ENCODE measurements at places on chromosomes 12 and 14.

- no peak for DNase-seq
These were observed 3.1 kb downstream of the SLC25A29 start for GRCh38 chr14:100303179-100303578.

GRCh38 chr12:81759190-81760051 is at the start of gene PPFIA2:
Gene PPFIA2 (minus strand): TSS chr12:81759350.
- no peak for DNase-seq

DNA sequence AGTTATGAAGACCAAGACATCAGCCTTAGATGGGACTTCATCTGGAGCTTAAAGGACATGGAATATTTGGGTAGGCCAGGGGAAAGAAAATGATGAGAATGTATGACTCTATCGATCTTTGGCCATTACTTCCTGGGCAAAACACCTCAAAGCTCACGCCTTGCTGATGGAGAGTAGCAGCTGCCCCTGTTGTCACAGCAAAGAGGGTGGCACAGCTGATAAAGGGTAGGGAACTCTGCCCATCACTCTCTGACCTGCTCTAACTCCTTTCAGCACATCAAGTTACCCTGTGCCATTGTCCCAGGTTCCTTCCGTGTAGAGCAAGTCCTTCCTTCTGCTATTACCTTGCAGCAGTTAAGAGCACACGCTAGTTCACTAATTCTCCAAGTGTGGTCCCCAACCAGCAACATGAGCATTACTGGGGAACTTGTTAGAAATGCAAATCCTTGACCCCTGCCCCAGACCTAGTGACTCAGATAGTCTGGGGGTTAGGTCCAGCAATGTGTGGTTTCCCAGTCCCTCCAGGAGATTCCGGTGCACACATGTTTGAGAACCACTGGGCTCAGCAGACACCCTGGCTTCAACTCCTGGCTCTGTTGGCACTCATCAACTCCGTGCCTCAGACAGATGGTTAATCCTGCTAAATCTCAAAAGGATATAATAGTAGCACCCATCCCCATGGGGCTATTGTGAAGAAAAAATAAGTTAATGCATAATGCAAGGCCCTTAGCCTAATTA is 93.7 kb upstream of the EEA1 start:
- no peak for DNase-seq

- DNase-seq = no peak
These were observed 484.8 kb downstream of the EGLN3 start for GRCh38 chr14:33465846-33466700.

GRCh38 chr12:3988519-3989217 is 115.5 kb upstream of the PARP11 start:
- no peak for DNase-seq

GRCh38 chr14:24037658-24038037 is 14.2 kb upstream of the CARMIL3 start:
- DNase-seq = no peak

- no peak for DNase-seq
These were observed 1.9 kb upstream of the DCAF5 start for GRCh38 chr14:69154779-69155178.

DNA sequence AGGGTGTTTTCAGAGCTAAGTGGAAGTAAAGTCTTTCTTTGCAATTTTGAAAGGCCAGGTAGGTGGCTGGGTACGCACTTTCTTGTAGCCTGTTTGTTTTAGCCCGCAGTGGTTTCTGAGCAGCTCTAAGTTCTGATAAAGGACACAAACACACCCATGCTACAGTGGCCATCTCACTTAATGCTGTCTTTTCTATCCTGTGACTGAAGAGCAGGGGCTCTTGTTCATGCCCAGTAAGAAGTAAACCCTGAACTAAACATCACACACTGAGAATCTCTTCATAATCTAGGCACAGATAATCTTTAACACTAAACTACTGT is 427.2 kb downstream of the RAD51B start:
- DNase-seq = no peak

DNA sequence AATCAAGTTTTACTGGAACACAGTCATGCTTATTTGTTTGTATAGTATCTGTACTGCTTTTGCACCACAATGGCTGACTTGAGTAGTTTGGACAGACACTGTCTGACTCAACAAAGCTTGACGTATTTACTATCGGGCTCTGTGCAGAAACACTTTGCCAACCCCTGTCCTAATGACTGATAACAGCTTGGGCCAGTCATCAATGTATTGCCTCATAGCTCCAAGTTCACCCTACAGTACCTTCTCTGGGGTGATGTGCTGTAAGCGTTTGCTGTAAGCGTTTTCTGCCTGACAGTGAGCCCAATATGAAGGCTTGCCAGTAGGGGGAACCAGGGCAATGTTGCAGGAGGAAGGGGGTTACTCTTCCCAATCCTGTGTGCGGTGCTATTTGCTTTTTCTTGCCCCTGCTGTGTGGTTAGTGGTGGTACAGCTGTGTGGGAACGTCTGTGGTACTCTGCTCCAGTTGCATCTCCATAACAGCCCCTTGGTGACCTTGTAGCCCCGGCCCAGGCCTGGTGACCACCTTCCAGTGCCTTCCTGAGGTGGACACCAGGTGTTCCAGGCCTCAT is 5.4 kb upstream of the CCDC177 start:
- no peak for DNase-seq

- no peak for DNase-seq
These were observed 60.6 kb downstream of the LGMN start for GRCh38 chr14:92687681-92688433.

- DNase-seq = no peak
These were observed 11.6 kb downstream of the RMST start for GRCh38 chr12:97474161-97474560.

DNA sequence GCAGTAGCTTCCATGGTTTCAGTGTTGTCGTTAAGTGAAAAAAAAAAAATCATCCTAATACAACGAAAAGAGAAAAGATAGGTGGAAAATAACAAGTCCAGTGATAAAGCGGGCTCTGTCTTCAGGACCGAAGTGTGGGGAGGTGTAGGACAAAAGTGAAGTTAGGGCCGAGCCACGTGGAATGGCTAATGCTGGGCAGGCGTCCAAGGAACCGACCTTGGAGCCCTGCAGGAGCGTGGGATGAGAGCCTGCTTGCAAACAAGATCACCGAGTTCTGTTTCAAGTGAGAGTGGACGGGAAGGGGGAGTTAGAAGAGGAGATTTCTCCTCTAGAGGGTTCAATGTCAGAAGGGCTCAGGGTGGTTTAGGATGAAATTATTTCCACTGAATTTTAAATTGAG is 22.2 kb downstream of the A2ML1 start:
- DNase-seq = no peak

DNA sequence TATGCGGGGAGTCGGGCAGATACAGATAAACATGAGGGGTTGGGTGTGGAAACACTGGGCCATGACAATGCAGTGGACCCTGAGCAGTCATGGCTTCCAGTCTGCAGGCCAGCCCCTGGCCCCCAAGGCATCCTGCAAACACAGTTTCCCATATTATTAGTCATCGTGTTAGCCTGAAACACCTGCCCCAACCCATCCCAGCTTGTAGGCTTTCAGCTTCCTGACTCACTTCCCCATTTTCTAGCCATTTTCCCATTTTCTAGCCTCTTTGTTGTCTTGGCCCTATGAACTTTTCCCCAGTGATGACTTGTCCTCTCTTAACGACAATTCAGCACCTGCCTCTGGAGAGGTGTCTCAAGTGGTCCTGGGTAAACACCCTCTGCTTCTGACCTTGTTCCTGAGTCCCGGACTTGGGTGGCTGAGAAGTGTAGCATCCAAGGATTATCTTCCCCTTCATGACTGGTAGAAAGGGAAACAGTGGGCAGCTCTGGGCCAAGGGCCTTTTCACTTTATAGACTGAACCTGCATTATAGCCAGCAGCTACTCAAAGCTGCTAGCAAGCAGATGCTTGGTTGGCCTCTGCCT is 4.3 kb upstream of the PGF start:
- DNase-seq = no peak

GRCh38 chr14:83485591-83485990 is 1951.9 kb upstream of the SEL1L start:
- DNase-seq = no peak

DNA sequence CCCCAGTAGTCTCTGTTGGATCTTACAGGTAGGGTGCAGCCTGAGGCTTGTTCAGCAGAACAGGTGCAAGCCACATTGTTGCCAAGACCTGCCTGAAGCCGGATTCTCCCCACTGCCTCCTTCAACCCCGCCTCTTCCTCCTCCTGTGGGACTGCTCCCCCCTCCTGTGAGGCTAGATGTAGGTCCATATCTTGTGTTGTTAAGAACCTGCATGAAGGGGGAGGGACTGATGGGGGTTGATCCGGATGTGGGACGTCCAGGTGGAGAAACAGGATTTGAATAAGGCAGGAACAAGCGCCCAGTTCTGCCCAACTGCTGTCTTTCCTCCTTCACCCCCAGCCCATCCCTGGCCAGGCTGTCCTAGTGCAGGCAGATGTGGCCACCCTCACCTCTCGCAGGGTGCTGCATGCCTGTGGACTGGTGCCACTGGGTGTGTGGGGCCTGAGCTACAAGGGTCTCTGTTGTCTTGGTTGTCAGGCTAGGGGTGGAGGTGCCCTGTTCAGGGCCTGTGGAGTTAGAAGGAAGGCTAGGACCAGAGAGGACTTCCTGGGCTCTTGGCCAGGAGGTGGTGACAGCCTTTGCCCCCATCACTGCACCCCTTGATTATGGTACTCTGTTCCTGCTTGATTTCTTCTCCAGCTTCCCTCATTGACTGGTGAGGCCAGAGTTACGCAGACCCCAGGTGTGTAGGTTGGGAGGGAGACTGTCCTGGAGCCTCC is 1.4 kb downstream of the NR4A1 start:
- DNase-seq = no peak

- no peak for DNase-seq
These were observed 36.6 kb downstream of the RTL1 start for GRCh38 chr14:100866666-100867630.

DNA sequence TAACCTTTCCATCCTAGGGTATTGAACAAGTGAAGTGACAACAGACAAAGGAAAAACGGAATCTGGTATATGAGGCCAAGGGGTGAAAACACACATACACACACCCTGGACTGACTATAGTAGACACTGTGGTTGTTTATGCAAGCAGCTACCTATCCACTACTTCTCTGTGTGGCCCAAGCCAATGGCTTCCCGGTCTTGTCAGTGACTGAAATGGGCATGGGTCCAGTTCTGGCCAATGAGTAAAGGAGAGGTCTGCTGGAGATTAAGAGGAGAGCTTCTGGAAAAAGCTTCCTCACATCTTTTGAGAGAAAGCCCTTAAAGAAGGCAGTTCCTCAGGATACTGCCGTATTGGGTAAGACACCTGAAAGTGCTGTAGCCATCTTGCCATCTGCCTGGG is 19.3 kb downstream of the MBIP start:
- no peak for DNase-seq

DNA sequence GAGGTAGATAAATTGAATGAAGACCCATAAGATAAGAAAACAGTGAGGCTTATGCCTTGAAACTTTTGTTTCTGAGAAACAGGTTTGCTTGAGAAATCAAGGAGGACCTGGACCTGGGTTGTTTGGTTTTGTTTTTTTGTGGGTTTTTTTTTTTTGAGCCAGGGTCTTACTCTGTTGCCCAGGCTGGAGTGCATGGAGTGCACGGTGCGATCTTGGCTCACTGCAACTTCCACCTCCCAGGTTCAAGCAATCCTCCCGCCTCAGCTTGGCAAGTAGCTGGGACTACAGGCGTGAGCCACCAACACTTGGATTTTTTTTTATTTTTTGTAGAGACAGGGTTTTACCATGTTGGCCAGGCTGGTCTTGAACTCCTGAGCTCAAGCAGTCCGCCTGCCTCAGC is 9.0 kb upstream of the PPTC7 start:
- no peak for DNase-seq

DNA sequence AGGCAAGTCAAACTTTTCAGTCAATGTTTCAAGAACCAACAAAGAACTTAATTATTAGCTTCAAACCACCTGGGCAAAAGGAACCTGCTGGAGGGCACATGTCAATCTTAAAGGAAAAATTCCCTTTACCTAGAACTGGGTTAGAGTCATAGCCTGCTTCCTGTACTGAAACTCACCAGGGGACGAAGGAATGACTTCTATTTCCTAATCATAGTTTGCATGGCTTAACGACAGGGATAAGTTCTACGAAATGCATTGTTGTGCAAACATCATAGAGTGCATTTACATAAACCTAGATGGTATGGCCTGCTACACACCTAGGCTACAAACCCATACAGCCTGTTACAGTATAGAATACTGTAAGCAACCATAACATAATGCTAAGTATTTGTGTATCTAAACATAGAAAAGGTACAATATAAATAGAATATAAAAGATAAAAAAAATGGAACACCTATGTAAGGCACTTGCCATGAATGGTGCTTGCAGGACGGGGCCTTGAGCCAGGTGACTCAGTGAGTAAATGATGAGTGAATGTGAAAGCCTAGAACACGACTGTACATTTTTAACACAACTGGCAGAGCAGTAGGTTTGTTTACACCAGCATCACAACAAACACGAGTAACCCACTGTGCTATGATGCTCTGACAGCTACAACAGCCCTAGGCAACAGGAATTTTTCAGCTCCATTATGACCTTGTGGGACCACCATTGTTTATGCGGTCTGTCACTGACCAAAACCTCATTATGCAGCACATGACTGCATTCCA is 234.9 kb upstream of the CAND1 start:
- DNase-seq = no peak

DNA sequence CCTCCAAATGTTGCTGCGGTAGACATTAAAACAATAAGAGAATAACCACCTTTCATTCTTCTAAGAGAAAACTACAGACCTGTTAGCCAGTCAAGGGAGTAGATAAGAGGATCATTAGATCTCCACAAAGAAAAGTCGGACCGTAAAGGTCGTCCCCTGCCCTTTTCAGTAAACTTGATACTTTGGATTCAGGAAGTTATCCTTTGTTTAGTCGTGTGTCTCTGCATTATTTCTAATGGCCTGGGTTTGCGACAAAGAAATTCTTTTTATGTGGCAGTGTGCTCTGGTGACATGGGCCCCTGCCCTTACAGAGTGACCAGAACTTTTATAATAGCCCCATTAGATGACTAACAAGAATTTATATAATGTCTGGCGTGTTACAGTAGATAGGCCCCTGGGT is 44.6 kb upstream of the EVL start:
- DNase-seq = no peak

DNA sequence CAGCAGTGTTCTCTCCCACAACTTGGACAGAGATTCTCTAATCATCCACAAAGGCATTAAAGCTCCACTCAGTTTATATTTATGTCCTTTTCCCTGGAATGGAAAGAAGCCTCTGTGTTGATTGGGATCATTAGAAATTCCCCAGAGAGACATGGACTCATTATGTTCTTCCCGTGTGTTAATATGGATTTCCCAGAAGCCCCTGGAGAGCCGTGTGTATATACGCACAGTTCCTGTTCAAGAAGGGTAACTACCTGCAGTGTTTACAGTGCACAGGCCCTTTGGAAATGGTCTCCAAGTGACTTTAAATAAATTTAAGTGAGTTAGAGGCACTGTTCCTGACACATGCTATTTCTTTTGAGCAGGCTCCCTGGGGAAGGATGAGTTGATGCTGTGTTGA is 428.0 kb upstream of the TMTC1 start:
- DNase-seq = no peak

GRCh38 chr12:131141514-131141913 is 187.8 kb downstream of the ADGRD1 start:
- no peak for DNase-seq

- no peak for DNase-seq
These were observed 453.1 kb downstream of the TMEM121 start for GRCh38 chr14:105979446-105979845.

- peak; percentile 27 for DNase-seq
These were observed 217.4 kb downstream of the CRADD start for GRCh38 chr12:93894391-93895088.

Measured in cerebellar nuclear complex (tissue), 1 donor.